ENCODE measurements at places on chromosomes 16 and 17. TPM values are rescaled to one million over a fixed set of nuclear protein-coding genes. Genes with fewer than 3 reads are reported as not detected.

DNA sequence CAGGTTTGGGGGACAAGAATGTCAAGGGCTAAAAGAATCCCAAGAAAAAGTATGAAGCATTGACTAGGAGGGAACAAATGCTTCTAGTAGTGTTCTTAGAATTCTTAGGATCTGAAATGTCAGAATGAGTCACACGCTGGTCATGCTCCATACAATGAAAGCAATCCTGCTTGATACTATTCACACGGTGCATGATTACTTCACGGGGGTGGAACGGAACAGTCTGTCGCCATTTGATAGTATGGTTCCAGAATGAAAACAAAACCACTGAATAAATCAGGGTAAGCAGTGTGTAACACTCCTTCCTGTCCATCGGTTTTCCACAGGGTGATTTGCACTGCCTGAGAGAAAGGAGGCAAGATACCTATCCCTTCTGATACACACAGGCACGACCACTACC lies 22.9 kb upstream of the YWHAE start:
- peak; percentile 99 for DNase-seq

DNA sequence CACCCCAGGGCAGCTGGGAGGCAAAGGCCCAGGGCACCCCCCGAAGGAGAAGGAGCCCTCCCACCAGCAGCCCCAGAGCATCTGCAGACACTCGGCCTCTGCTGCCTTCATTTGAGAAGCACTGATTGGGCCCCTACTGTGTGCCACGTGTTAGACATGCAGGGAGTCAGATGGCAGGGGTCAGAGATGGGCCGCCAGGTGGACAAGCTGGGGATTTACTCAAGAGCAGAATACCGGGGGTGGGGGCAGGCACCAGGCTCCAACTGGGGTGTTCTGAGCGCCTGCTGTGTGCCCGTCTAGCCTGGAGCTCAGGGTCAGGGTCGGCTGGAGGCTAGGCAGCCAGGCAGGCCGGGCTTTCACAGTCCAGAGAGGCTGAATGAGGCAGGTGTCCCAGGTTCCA lies 18.7 kb downstream of the TPSG1 start:
- no peak for DNase-seq

TBC1D3G gene
- not detected for total RNA-seq

DNA sequence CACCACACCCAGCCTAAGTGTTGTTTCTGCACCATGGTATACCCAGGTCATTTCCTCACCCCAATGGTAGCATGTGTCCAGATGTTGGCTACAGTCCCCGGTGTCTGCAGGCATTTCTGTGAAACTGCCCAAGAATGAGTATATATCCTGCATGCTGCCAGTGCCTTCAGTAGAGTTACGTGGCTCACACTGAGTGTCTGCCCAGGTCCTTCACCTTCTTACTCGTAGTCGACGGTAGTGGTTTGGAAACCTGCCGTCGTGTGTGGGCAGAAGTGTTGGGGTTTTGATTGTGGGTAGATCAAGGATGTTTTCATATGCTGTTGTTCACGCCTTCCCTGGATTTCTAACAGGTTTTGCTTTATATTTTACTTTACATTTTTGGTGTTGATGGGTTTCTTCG lies 16.8 kb downstream of the TCF25 start:
- DNase-seq, result no peak

DNA sequence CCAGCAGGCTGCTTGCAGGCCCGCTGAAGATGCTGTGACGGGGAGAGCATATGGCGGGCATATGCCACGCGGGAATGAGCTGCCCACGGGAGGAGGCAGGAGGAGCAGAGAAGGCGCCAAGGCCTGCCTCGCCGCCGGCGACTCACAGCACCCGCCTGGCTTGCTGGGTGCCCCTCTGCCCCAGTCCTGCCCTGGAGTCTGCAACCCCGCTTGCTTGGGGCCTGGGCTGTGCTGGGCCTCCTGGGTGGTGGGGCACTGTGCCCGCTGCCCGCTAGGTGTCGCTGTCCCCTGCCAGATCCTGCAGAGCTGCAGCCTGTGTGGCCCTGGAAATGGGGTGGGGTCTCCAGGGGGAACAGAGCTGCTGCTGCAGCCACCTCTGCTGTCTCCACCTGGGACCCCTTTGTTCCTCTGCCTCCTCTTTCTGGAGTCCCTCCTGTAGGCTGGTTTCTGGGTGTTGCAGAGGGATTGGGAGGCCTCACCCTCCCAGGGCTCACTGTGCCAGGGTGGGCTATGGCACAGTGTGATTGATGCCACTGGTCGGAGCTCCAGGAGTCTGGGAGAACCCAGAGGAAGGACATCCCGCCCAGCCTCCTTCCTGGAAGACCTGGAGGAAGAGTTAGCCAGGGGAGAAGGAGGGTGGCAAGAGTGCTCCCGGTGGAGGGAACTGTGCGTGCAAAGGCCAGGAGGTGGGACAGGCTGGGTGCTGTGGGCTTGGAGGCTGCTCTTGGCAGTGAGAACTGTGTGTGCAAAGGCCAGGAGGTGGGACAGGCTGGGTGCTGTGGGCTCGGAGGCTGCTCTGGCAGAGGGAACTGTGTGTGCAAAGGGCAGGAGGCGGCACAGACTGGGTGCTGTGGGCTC lies 141.0 kb upstream of the CIBAR2 start:
- no peak for DNase-seq

GRCh38 chr16:81810361-81810760 lies 31.3 kb downstream of the PLCG2 start:
- DNase-seq, result no peak

- DNase-seq, result peak; percentile 86
Measured at GRCh38 chr17:33199571-33200510, 93.3 kb downstream of the ASIC2 start.

SULT1A2 gene
- not detected for total RNA-seq

EVPLL gene
- total RNA-seq, result not detected

DNA sequence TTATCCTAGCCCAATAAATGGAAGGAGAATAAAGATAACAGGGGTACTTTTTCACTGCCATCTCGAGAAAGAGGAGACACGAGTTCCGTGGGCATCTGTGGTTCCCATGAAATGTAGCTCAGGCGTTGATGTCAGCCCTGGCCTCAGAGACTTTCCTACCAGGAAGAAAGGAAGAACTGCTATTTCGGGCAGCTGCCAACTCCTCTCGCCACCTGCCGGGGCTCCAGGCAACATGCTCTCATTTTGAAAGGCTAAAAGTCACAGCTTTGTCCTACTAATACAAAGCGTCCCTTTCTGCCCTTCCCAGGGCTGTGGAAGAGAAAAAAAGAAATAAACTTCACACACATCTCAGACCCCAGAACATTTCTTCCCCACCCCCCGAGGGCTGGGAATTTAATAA lies 65.8 kb downstream of the DHRS7C start:
- no peak for DNase-seq

CDIPT gene
- total RNA-seq, result 114 TPM

DNA sequence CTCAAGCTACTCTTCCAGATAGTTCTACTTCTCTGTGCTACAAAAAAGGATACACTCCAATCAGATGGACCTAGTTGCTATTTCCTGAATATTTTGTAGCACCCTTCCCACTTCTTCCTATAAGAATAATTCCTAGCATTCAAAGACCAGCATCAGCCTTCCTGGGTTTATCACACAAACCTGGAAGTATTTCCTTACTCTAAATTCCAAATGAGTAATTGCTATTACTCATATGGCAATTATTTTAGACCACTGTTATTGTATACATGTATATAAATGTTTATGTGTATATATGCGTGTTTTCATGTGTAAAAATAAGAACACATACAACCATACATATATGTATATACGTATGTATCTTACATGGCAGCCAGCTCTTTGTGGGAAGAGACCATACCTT lies 130.6 kb downstream of the MYO1D start:
- DNase-seq, result no peak

- no peak for DNase-seq
Measured at GRCh38 chr17:20991276-20992037, 51.4 kb downstream of the USP22 start.

TBX6 gene
- 0.15 TPM for total RNA-seq

DNA sequence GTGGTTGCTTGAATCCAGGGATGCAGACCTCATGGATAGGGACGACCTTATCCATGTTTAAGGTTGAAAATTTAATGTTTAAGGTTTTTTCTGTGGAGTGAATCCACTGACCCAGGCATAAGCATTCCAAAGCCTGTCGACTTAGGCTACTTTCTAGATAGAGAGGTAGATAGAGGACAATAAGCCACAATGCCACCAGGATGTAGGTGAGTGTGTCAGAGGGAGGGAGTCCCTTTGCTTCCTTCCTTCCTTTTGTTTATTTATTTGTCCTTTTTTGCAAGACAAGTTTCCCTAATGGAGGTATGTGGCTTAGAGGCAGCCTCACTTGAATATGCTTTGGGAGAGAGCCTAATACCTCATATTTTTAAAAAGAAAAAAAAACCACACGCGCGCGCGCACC lies 834.2 kb upstream of the SOX9 start:
- no peak for DNase-seq

Data from renal cortical epithelial cell (primary cell).